Kidney epithelial cell (primary cell): ENCODE measurements at places on chromosomes 11 and 22. TPM values are rescaled to one million over a fixed set of nuclear protein-coding genes. Genes with fewer than 3 reads are reported as not detected.

DNA sequence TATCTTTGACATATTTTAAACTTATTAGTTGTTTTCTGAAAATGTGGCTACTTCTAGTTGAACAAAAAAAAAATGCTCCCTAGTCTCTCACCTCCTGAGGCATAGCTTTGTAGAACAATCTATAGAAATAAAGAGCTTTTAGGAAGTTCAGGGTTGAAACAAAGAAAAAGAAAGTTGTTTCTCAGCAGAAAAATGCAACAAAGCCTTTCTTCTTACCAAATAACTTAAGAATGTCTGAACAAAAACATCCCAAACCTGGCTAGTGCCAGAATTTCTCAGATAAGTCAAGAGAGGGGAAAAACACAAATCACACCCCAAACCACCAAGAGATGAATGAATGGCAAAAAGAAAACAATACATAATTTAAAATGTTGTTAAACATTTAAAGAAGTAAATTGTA is 114.1 kb downstream of the MAML2 start:
- no peak for DNase-seq

DNA sequence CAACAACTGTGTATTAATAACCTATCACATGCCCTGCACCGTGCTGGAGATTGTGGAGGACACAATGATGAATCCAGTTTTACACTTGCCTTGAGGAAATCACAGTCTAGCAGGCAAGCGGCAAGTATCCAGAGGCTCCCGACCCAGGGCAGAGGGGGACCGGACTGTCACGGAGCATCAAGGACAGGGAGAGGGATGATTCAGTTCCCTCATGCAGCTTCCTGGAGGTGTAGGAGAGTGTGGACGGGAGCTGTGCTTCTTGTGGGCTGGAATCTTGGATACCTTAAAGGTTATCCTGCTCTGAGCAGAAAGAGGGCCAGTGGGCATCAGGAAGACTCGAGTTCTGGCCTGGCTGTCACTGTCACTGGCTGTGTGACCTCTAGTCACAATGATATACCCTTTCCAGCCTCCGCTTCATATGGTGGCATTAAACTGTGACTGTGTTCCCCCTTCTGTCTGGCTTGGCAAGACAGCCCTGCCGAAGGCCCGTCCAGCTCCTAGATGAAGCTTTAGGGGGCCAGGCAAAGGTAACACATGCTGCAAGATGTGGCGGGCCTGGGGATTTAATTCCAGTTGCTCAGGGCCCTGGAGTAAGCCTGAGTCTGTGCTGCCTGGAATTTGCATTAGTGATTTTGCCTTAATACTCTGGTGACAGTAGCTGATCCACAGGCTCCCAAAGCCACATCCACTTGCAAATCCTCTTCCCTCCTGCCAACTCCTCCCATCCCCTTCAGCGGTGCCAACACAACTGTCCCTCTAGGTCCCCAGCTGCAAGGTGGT is 162.8 kb downstream of the DSCAML1 start:
- DNase-seq = no peak

DNA sequence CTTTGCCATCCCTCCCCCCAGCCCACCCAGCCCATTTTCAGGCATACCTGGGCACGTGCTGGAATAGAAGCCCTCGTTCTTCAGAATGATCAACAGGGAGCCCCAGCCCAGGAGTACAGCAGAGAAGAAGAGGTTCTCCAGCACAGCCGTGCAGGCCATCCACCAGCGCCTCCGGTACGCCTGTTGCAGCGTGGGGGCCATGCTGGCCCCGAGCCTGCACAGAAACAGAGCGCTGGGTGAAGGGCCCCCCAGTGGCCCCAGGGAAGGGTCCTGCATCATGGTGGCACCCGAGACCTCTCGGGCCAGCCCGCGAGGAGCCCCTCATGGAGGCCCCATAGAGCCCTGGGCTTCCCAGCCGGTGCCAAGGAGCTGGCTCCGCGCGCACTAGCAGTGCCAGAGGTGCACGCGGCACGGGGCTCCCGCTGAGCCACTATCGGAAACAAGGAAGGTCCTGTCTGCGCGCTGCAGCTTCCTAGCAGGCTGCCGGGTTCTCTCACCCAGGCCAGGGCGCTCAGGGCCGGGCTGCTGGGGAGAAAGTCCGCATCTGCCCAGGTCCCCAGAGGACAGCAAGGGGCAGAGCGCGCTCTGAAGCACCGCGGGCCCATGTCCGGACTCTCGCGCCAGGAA is 1.5 kb downstream of the SLC43A1 start:
- DNase-seq = no peak

- no peak for DNase-seq
Observed at GRCh38 chr11:33897761-33898375, 6.0 kb upstream of the LMO2 start.

- no peak for DNase-seq
Observed at GRCh38 chr11:35090125-35090524, 48.8 kb upstream of the CD44 start.

- peak; percentile 61 for DNase-seq
Observed at GRCh38 chr11:74932797-74933196, 16.1 kb downstream of the XRRA1 start.

- DNase-seq = no peak
Observed at GRCh38 chr11:32529994-32530588, 53.5 kb upstream of the EIF3M start.

C1QTNF4 gene
- total RNA-seq = 2.1 and 7.1 TPM in 2 replicates
